Stimulated activated CD4-positive, alpha-beta T cell treated with anti-CD3 and anti-CD28 coated beads, Interleukin-2, amount 100 ng/mL, for 4 hours (primary cell): ENCODE measurements at places on chromosomes 3 and 15.

- no peak for DNase-seq
Measured at GRCh38 chr15:37041836-37042235, 58.5 kb downstream of the MEIS2 start.

DNA sequence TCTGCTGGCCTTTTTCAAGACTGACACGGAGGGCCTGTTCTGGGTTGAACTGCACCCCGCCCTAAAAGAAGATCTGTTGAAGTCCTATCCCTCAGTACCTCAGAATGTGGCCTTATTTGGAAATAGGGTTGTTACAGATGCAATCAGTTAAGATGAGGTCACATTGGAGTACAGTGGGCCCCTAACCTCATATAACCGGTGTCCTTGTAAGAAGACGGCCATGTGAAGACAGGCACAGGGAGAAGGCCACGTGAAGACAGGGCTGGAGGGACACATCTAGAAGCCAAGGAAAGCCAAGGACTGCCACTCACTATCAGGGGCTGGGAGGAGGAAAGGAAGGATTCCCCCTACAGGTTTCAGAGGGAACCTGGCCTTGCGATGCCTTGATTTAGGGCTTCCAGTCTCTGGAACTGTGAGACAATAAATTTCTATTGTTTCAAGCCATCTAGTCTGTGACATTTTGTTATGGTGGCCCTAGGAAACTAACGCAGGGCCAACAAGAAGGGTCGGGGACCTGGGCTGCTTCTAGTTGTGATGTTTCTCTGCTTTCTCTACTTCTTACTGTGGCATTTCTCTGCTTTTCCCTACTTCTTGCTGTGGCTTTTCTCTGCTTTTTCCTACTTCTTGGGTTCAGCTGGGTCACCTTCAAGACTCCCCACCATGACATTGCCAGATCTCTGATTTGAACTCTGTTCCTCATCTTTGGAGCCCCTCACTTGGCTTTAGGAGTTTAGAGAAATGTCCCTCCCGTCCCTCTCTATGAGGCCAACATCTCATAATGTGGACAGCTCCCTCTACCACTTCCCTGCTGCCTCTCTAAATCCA, 4.8 kb upstream of the CCDC174 start:
- no peak for DNase-seq

- DNase-seq: no peak
Measured at GRCh38 chr3:113249111-113249510, 37.8 kb downstream of the BOC start.

- DNase-seq: no peak
Measured at GRCh38 chr3:55946574-55947160, 459.6 kb upstream of the WNT5A start.

- DNase-seq: no peak
Measured at GRCh38 chr3:142818651-142819050, 70.2 kb downstream of the PCOLCE2 start.

GRCh38 chr15:25544076-25544475, 105.3 kb upstream of the UBE3A start:
- DNase-seq: no peak

GRCh38 chr3:117054556-117054955, 345.0 kb downstream of the TUSC7 start:
- no peak for DNase-seq

- DNase-seq: peak; percentile 19
Measured at GRCh38 chr3:123584284-123584987, 417 bp downstream of the HACD2 start.

DNA sequence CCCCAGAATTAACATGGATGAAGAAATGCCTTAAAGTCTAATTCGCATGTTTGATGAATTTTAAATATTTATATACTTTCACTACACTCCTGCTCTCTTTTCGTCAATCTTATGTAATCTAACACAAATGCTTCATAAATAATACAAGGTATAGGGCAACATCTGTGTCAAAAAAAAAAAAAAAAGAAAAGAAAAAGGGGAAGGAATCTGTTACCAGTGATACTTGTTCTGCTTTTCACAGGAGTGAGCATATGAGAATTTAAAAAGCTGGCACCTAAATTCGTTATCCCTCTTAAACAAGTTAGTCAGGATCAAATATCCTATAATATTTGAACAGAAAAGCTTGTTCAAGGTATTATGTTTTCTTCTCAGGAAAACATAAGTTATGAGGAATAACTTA, 243.8 kb downstream of the KCNH8 start:
- DNase-seq: no peak

DNA sequence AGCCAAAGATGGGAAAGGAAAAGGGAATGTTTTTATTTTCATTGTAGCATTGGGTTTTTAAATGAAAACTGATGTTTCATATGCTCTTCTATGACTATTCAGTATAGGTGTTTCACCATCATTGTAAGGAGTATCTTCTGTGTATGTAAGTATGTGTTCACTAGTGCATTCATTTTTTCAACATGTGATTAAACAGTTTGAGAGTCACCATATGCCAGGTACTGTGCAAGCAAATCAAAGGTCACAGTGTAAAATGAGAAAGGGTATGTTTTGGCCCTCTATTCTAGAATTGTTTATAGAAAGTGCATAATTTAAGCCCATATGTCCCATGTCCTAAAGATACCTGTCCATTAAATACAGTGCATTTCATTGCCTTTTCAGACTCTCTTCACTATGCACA, 207.2 kb downstream of the ZBTB20 start:
- no peak for DNase-seq

DNA sequence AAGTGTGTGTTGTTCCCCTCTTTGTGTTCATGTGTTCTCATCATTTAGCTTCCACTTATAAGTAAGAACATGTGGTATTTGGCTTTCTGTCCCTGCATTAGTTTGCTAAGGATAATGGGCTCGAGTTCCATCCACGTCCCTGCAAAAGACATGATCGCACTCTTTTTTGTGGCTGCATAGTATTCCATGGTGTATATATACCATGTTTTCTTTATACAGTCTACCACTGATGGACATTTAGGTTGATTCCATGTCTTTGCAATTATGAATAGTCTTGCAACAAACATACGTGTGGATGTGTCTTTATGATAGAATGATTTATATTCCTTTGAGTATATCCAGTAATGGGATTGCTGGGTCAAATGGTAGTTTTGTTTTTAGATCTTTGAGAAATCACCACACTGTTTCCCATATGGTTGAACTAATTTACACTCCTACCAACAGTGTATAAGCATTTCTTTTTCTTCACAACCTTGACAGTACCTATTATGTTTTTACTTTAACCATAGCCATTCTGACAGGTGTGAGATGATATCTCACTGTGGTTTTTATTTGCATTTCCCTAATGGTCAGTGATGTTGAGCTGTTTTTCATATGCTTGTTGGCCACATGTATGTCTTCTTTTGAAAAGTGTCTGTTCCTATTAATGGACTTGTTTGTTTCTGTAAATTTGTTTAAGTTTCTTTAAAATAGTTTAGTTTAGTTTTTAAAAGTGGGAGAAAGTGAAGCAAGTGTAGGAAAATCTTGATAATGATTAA, 21.9 kb upstream of the SLC30A4 start:
- DNase-seq: no peak

GRCh38 chr15:61063875-61064320, 165.2 kb downstream of the RORA start:
- DNase-seq: no peak

- no peak for DNase-seq
Measured at GRCh38 chr15:22949074-22949547, 31.1 kb downstream of the CYFIP1 start.

- no peak for DNase-seq
Measured at GRCh38 chr3:163490119-163490518, 1588.2 kb downstream of the SI start.

GRCh38 chr3:12973827-12974226, 99.4 kb downstream of the IQSEC1 start:
- DNase-seq: no peak

DNA sequence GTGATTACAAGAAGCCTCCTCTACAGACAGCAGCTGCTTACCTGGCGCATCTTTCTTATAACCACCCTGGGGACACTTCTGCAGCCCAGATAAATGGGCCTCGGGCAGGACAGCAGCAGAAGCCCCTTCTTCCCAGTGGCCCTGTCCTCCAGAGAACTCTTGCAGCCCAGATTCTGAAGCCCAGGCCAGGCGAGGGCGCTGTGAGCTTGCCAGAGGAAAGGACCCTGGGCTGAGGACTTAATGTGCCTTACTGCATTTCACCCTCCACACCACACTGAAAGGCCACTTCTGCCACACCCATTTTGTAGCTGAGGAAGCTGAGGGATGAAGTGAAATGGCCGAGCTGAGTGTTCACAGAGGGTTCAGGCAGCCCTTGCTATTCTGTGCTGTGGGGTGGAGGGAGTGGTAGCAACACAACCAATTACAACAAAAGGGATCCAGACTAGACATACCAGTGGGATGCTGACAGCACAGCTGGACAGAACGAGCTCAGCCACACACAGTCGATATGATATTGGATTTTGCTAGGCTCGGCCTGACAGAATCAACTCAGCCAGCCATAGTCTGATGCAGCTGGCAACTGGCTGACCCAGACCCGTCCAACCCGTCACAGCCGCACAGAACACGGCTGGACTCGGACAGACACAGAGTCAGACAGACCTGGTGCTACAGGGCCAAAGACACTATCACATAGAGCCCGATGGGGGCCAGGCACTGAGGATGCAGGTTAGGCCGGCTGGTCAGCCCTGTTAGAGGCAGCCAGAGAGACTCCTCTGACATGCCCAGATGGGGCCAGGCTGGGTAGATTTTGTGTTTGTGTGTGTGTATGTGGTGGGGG, 7.3 kb downstream of the ACOX2 start:
- no peak for DNase-seq

DNA sequence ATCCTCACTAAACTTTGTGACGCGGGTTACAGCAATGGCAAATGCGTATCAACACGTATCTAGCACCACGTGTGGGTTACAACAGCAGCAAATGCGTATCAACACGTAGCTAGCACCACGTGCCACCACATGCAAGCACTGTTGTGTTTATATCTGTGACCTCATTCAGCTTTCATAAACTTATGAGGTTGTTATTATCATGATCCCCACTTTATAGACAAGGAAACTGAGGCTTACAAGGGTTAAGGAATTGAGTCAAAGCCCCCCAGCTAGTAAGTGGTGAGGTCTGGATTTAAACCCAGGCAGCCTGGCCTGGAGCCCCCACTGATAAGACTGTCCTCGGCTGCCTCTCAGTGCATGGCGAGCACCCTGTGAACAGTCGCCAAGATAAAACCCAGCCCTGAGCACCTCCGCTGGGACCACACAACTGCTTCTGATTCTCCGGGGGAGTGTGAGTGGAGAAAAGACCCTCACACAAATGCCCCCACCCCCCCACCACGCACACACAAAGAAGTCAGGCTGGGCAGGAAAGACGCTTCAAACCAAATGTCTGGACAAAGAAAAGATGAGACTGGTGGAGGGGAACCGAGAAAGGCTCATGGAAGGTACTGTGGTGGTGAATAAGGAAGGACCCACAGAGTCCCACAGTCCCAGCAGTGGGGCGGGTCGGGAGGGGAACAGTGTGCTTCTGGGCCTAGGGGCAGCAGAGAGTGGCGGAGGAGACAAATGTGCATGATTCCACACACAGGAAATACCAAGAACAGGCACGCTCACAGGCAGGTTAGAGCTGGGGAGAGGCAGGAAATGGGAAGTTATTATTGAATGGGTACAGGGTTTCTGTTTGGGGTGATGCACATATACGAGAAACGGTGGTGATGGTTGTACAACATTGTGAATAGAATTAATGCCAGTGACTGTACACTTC, 173.4 kb downstream of the XXYLT1 start:
- DNase-seq: no peak

DNA sequence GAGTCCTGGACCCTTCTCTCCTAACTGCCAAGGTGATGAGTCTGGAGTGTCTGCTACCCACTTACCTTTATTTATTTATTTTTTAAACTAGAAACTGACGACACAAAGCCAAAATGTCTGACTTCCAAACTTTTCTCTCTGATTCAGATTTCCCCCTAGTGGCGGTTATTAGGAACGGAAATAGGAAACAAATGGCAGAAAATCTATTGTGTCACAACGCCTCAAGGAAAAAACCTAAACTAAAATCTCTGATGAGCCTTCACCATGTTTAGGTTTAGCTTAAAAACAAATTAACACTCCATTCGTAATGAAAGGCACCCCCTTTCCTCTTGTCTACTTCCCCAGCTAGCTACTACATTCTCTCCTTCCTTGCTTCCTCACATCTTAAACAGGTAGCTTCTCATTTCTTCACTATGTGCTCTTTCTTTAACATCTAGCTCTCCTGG, 94.0 kb upstream of the MEX3B start:
- DNase-seq: no peak

DNA sequence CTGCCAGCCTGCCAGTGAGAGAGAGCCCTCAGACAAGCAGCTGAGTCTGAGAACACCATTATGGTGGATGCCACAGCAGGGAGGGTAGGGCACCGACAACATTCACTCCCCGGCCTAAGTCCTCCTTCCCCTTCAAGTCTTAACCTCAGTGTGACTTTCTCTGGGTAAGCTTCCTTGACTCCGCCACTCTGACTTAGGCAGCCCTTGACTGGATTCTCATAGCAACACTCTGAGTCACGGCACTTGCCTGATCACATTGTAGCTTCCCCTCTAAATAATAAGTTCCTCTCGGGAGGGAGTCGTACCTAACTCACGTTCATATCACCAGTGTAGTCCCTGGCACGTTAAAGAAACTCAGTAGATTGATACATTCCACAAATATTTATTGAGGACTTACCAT, 180.5 kb downstream of the FOXB1 start:
- no peak for DNase-seq

DNA sequence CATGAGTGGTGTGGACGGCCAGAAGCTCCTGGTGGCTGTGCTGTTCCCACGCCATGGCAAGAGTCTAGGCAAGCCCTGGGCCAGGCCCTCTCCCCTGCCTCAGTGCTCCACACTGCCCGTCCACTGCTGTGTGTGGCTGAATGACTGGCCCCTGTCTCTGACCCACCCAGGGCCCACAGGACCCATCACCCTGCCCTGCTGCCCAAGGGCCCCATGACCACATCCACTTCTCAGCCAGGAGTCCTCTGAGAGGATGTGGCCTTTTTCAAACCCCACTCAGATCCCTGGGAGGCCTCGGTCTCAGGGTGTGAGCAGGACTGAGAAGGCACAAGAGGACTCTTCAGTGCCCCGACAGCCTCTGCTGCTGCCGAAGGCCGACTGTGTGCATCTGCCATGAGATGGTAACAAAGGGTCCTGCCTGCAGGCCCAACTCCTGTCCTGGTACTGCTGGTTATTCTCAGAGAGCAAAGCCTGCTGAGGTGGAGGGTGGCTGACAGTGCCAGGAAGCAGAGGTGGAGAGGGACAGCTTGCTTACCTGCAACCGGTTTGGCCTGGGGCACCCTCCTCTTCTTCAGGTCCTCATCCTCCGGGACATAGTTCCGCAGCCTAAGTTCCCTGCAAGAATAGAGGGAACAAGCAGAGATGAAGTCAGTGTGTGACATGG, 47.5 kb downstream of the PTH1R start:
- DNase-seq: no peak
